ENCODE measurements at places on chromosomes 11 and 22.

- DNase-seq = no peak
These were observed 50.7 kb downstream of the BMAL1 start for GRCh38 chr11:13328286-13328685.

DNA sequence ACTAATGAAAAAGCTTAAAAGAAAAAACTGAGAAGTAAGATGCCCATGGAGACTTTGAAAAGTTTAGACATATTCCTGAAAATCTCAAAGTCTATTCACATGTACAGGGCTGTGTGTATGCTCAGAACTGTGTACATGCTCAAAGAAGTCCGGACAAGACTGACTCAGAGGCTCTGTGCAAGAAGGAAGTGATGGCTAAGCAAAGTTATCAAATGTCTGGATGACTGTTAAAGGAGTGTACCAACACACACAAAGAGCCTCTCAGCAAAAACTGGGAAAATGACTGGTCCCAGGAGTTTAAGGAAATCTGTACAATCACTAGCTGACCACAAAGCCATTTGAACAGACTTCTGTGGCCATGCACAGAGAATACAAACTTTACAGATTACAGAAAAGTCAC lies 33.1 kb upstream of the ARHGAP32 start:
- DNase-seq = no peak

DNA sequence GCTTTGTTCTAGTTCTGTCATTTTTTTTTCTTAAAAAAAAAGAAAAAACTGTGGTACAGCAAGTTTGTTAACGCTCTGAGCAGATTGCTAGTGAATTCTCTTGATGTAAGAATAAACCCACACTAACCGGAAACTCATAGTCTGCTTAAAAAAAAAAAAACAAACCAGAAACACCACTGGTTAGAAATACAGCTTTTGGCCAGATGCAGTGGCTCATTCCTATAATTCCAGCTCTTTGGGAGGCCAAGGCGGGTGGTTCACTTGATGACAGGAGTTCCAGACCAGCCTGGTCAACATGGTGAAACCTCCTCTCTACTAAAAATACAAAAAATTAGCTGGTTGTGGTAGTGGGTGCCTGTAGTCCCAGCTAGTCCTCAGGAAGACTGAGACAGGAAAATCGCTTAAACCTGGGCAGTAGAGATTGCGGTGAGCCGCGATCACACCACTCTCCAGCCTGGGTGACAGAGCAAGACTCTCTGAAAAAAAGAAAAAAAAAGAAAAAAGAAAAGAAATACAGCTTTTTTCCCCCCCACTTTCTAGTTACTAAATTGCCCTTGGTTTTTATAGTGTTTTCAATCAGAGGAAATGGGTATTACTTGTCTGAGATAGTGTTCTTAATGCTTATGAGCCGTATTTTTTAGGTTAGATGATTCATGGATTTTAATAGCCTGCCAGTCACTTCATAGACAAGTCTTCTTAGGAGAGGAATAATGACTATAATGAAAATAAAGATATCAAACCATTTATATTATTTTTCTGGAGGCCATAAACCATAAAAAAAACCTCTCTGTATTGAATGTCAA lies 222.8 kb downstream of the DDX10 start:
- DNase-seq = no peak

DNA sequence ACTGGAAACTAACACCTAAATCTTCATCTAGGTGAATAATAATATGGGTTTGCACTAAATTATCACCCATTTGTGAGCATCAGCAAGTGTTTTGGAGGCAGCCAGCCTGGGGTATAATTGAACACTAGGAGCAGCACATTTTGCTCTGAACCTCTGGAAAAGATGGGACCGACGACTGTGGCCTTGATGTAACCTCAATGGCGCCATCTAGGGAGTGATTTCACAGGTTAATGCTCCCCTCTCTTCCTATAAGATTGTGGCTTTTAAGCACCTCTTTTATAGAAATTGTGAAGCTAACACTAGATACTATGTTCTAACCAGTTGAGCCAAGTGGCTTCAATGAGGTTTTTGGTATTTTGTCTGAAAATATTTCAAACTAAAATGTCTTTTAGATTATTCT lies 203.7 kb downstream of the NELL1 start:
- DNase-seq = peak; percentile 61

DNA sequence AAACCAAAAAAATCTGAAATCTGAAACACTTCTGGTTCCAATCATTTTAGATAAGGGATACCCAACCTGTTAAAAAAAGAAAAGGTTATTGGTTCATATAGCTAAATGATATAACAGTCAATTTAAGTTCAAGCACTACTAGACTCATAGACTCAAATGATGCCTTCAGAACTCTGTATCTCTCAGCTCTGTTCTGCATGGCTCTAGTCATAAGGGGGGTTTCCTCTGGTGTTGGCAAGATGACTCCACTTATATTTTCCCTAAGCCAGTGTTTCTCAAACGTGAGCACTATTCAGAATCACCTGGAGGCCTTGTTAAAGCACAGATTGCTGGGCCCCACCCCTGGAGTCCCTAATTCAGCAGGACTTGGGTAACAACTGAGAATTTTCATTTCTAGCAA lies 11.5 kb upstream of the RRAS2 start:
- no peak for DNase-seq

GRCh38 chr22:44627521-44628139 lies 74.4 kb upstream of the PRR5 start:
- DNase-seq = no peak
